ENCODE measurements at places on chromosomes 5 and 9.

- DNase-seq: no peak
Observed at GRCh38 chr5:9456435-9457042, 89.3 kb downstream of the SEMA5A start.

DNA sequence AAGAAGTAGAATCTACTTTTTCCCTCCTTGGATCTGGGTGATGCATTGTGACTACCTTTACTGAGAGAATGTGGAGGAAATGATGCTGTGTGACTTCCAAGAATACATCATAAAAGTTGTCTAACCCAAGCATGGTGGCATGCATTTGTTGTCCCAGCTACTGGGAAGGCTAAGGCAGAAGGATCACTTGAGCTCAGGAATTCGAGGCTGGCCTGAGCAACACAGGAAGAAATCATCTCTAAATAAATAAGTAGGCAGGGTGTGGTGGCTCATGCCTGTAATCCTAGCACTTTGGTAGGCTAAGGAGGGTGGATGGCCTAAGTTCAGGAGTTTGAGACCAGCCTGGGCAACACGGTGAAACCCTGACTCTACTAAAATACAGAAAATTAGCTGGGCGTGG, 143.2 kb upstream of the VLDLR start:
- DNase-seq: no peak

DNA sequence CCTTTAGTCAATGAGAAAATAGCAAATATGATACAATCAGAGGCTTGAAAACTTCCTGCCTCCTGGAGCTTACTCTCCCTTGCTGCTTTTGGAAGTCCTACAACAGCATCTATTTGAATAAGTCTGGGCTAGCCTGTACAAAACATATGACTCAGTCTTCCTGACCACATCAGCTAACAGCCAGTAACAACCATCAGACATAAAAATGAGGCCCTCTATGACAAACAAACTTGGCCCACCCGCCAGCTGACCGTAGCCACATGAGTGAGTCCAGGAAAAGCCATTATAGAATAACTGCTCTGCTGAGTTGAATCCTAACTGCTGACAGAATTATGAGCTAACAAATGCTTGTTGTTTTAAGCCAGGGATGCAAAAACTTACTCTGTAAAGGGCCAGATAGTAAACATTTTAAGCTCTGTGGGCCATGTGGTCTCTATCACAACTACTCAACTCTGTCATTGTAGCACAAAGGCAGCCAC, 347.6 kb downstream of the PTPRD start:
- no peak for DNase-seq

DNA sequence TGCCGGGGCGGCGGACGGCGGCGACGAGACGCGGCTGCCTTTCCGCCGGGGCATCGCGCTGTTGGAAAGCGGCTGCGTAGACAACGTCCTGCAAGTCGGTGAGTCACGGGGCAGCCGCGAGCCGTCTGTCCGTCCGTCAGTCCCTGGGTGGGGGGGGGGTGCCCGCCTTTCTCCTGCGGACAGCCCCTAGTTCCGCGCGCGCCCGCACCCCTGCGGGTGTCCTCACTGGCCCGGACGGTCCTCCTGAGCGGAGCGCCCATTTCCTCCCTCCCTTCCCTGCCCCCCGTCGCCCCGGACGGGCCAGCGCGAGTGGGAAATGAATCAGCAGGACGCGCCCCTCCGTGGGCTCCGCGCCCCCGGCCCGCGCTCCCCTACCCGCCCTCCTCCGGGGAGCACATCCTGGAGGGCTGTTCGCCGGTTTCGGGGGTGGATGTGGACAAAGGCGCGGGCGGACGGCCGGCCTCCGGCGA, 828 bp downstream of the ZSWIM6 start:
- DNase-seq: no peak

DNA sequence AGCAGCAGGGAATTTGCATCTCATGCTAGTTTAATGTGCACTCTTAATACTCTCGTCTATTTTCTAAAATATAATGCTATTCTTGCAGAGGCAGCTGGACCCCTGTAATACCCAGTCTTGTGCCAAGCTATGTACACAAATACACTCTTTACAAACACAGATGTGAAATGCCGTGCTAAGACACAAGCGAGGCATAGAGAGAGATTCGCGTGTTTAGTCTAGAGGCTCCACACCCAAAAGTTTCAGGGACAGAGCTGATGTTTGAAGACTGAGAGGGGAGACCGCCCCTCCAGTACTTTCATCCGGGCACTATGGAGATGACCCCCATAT, 1.2 kb downstream of the DPYSL3 start:
- no peak for DNase-seq

- DNase-seq: no peak
Observed at GRCh38 chr5:143442385-143442784, 38.9 kb upstream of the NR3C1 start.

DNA sequence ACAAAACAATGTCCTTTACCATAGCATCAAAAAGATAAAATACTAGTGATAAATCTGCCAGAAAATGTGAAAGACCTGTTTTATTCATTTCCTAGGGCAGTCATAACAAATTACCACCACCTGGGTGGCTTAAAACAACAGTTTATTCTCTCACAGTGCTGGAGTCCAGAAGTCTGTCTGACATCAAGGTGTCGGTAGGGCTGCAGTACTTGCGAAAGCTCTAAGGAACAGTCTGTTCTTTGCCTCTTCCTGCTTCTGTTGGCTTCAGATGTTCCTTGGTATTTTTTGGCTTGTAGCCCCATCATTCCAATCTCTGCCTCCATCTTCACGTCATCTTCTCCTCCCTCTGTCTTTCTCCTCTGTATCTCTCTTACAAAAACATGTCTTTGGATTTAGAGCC, 51.0 kb downstream of the PTPDC1 start:
- no peak for DNase-seq

- DNase-seq: no peak
Observed at GRCh38 chr5:98557916-98558315, 215.5 kb upstream of the RGMB start.

- no peak for DNase-seq
Observed at GRCh38 chr9:9881692-9882091, 731.1 kb downstream of the PTPRD start.

DNA sequence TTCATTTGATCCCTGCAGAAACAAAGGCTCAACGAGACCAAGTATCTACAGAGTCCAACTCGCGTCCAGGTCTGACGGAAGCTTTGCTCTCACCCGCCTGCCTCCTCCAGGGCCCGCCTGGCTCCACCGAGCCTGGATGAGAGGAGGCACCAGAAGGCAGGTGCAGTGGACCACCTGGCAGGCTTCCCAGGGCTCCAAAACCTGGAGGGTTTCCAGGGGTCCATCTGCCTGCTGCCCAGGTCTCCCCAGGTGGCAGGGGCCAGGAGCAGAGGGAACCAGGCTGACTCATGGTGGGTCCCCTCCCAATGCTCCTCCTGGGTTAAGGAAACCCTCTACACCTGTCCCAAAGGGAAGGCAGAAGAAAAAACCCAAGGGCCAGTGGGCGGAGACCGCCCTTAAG, 59.5 kb downstream of the VAV2 start:
- DNase-seq: no peak

DNA sequence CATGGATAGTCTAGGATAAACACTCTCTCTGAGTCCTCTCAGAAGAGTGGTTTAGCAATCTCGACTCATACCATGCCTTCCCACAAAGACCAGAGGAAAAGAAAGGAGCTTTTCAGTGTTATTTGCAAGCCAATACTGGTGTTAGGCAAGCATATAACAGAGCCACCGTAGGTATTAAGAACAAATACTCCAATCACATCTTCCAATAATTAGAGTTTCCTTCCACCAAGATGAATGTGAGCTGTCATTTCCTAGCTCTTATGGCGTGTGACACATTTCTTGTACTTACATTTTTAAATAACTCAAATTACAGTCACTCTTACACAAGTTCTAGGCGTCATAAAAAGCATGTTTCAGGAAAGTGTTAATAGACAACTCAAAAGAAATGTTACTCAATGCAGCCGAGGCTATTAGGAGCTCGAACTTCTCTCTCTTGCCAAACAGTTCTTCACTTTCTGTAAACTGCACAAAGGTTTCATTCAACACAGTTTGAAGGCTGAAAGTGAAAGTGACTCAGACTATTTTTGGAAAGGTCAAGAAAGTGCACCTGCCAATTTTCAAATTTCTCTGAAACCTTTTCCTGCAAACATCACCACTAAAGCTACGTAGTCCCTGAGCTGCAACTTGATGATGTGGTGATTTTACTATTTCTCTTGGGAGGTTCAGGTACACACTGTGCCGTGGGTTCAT, 153.8 kb downstream of the AUH start:
- DNase-seq: no peak

- DNase-seq: no peak
Observed at GRCh38 chr9:123925819-123926218, 4.1 kb downstream of the DENND1A start.

DNA sequence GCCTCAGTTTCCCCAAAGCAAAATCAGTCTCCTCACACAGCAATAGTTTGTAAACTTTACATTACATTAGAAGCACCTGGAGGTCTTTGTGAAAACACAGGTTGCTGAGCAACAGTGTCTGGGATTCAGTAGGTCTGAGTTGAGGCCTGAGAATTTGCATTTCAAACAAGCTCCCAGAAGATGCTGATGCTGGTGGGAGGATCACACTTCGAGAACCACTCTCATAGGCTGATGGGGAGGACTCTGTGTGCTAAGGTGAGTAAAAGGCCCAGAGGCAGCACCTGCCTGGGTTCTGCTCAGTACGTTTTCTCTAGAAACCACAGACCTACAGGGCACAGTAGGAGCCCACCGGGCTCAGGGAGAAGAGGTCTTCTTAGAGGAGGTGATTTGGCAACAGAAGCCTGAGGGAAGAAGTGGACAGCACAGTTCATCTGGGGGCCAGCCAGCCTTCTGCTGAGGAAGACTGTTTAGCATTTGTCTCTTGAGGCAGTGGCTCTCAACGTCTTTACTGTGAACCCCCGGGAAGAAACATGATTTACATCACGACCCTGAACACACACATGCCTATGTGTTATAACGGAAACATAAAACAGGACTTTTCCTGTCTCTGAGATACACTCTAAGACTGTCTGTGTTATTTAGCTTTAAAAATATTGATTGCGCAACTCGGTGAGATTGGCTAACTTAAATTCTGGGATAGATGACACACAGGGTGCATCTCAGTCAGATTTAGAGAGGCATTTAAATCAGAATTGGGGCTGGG, 24.8 kb upstream of the DENND1A start:
- no peak for DNase-seq

GRCh38 chr5:13574574-13574973, 369.9 kb downstream of the DNAH5 start:
- DNase-seq: no peak

GRCh38 chr9:91495450-91495849, 71.8 kb upstream of the NFIL3 start:
- DNase-seq: no peak

DNA sequence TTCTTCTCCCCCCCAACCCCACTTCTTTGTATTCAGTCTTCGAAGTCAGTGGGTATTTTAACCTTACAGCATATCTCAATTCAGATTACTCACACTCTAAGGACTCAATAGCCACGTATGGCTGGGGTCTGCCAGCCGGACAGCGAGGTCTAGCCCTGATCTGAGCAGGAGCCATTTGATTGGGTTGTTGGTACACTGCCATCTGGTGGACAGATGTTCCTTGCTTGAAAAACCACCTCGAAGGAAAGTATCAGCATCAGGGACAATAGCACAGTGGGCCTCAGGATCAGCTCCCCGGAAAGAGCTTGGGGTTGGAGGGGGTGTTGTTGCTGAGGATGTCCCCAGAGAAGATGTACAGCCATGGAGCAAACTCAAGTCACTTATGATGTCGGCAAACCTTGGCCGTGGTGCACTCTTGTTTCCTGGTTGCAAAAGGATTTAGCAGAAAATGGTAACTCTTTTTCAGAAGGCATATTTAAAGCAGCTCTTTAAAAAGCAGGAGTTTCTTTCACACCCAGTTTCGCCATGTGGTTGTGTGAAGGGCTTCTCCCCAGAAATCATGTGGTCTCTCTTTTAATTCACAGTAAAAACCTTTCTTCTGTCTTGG, 31.7 kb upstream of the KCNMB1 start:
- DNase-seq: no peak

GRCh38 chr5:138832218-138832617, 42.9 kb downstream of the LRRTM2 start:
- DNase-seq: no peak

- DNase-seq: no peak
Observed at GRCh38 chr9:91689006-91689405, 261.0 kb downstream of the ROR2 start.

- no peak for DNase-seq
Observed at GRCh38 chr5:169606279-169606678, 22.7 kb downstream of the SPDL1 start.
